ENCODE measurements at places on chromosomes 4 and X.

DNA sequence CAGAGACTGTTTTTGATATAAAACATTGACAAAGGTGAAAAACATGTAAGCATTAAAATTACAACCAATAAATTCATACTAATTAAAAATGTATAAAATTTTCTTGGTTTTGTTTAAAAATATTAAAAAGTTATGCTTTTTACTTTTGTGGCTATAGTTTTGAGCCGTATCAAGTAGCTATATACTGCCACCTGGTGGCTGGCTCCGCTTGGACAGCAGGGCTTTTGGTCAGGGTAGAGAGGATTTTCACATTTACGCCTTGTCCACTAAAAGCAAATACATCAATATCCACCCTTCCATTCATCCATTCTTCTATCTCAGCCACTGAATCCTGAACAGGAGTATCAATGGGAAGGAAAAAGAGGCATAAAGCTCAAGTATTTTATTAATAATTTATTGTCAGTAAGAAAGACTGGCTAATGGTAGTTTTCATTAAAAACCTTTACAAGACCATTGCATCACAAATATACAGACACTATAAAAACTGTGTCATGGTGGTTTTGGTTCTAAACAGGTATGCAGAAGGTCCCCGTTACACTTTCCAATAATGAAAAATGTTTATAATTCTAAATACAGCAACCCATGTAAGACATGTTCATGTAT, 32.1 kb upstream of the MTNR1A start:
- no peaks in the 10 kb centered on the region for H3K36me3 ChIP-seq
- no peaks in the 10 kb centered on the region for H3K4me1 ChIP-seq
- no peak overlapping the region for H3K27ac ChIP-seq
- peak; percentile 66 for DNase-seq
- no peak overlapping the region for H3K4me3 ChIP-seq

GRCh38 chr4:5716391-5716790, 5.4 kb downstream of the EVC start:
- no peaks in the 10 kb centered on the region for H3K36me3 ChIP-seq
- peaks cover 10% of the 10 kb centered on the region for H3K4me1 ChIP-seq
- H3K4me3 ChIP-seq, result no peak overlapping the region
- H3K27ac ChIP-seq, result no peak overlapping the region

DNA sequence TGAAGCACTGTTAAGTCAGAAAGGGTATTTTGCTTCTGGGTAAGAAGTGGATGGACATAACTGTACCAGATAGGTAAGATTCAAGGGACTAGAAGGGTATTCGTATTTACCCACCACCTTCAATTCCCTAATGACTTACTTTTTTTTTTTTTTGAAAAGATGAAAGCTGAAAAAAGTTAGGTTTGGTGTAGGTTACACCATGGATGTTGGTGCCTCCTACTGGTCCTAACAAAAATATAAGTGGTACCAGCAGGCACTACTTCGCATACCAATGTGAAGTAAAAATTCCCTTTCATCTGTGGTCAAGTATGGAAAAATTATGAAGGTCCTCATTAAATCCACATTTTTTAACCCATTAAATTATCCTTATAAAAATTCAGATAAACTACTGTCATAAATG, 7.2 kb downstream of the ANKRD17 start:
- no peak overlapping the region for H3K4me3 ChIP-seq
- H3K27ac ChIP-seq, result no peak overlapping the region
- peaks cover 75% of the 10 kb centered on the region for H3K4me1 ChIP-seq
- H3K27me3 ChIP-seq, result no peaks in the 10 kb centered on the region
- DNase-seq, result no peak

- H3K4me3 ChIP-seq, result no peak overlapping the region
- no peak for DNase-seq
- no peaks in the 10 kb centered on the region for H3K27me3 ChIP-seq
- no peaks in the 10 kb centered on the region for H3K36me3 ChIP-seq
Measured at GRCh38 chr4:12902735-12903134, 581.4 kb downstream of the RAB28 start.

GRCh38 chr4:153419029-153419428, 47.1 kb upstream of the TMEM131L start:
- H3K27me3 ChIP-seq, result no peaks in the 10 kb centered on the region
- H3K4me1 ChIP-seq, result peaks cover 15% of the 10 kb centered on the region
- no peak overlapping the region for H3K27ac ChIP-seq
- H3K36me3 ChIP-seq, result peaks cover 3% of the 10 kb centered on the region
- H3K4me3 ChIP-seq, result no peak overlapping the region

GRCh38 chr4:185275501-185275900, 66.1 kb downstream of the SNX25 start:
- no peaks in the 10 kb centered on the region for H3K27me3 ChIP-seq
- H3K27ac ChIP-seq, result no peak overlapping the region
- no peak overlapping the region for H3K4me3 ChIP-seq
- H3K36me3 ChIP-seq, result peaks cover 31% of the 10 kb centered on the region
